ENCODE measurements at places on chromosomes 5 and 9.

DNA sequence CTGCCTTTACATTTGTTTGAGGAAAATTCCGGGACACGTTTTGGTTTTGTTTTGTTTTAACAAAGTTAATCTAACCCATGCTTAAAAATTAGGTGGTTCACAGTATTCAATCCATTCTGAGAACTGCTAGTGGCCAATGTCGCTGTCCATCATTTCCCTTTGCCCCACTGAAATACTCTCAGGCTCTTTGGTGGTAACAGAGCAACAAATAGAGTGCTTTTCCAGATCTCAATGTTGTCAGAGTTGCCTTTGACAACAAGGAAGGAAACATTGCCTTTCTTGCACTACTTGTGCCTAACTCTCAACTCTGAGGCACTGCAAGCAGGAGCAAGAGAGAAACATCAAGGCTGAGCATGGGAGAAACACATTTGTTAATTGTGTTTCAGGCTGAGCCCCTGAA, 154.0 kb downstream of the MCTP1 start:
- no peak for DNase-seq

- no peak for DNase-seq
Observed at GRCh38 chr9:99693888-99694287, 127.8 kb upstream of the NR4A3 start.

GRCh38 chr9:85182383-85182782, 512.9 kb downstream of the NTRK2 start:
- no peak for DNase-seq

GRCh38 chr9:102550266-102550665, 444.9 kb upstream of the CYLC2 start:
- no peak for DNase-seq

- DNase-seq: no peak
Observed at GRCh38 chr5:150397782-150398721, 14.7 kb downstream of the CD74 start.

DNA sequence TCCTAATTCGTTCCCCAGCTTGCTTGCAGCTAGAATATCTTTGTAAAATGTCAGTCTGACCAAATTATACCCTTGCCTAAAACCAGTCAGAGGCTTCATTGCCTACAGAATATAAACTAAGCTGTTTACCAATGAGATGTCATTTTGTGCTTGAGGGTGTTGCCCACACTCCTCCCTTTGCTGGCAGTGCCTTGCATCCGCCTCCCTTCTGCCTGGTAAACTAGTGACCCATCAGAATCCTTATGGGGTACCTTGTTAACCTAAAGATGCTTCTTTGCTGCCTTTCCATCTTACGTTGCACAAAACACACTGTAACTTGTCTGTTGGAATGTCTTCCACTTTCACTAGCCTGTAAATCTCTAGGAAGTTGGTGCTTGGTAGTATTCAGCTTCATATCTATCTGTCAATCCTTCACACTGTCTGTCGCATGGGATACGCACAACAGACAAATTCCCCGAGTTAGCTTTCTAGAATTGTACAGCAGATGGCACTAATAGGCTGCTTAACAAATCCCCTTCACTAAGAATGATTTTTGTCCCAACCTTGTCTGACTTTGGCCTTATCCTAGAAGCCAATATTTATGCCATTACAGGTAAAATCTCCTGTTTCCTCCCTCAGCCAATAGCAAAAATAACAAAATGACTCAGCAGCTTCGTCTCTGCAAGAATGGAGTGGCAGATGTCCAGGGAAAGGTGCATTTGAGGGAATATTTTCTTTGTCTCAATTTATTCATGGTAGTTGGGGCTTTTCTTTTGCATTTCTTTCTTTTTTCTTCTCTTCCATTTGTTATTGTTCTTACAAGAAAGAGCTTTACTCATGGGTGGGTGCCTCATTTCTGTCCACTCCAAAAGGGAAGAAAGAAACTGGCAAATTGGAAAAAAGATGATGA, 3.0 kb downstream of the NUDT2 start:
- no peak for DNase-seq

DNA sequence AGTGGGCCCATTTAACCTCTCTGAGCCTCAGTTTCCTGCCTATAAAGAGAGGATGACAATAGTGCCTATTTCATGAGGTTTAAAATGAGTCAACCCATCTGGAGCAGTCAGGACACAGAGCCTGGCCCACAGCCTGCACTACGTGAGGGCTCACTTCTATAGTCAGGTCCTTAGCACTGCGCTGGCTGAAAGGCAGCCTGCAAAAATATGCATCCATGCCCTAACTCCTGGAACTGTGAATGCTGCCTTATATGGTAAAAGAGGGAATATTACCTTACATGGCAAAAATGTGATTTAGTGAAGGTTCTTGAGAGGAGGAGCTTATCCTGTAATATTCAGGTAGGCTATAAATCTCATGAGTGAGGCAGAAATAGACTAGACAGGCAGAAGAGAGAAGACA, 98.5 kb downstream of the GABBR2 start:
- DNase-seq: no peak

- no peak for DNase-seq
Observed at GRCh38 chr5:9513827-9514226, 32.0 kb downstream of the SEMA5A start.

- DNase-seq: no peak
Observed at GRCh38 chr5:37975531-37975930, 135.7 kb upstream of the GDNF start.

DNA sequence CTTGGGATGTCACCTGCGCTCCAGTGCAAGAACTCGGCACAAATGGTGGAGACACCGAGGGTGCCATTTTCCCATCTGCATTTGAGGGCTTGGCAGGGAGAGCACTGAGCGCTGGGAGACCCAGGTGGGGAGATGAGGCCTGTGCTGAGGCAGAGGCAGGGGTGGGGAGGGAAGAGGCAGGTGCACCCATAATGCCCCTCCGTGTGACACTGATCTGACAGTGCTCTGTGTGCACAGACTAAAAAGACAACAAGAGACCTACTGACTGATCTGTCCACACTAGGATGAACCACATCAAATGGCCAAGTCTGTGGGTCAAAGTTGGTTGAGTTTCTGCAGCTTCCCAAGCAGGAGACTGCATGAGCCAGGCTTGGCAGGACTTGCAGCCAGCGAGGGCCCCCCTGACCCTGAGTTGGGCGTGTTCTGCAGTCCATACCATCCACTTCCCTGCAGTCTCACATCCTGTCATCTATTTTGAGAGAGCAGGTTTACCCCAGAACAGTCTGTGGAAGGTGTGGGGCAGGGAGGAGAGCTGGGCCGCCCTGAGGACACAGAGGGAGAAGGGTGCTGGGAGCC, 41.9 kb downstream of the NEK6 start:
- DNase-seq: no peak

- no peak for DNase-seq
Observed at GRCh38 chr5:100664140-100664539, 129.0 kb downstream of the FAM174A start.

- DNase-seq: no peak
Observed at GRCh38 chr9:116686135-116686534, 970 bp upstream of the TRIM32 start.

DNA sequence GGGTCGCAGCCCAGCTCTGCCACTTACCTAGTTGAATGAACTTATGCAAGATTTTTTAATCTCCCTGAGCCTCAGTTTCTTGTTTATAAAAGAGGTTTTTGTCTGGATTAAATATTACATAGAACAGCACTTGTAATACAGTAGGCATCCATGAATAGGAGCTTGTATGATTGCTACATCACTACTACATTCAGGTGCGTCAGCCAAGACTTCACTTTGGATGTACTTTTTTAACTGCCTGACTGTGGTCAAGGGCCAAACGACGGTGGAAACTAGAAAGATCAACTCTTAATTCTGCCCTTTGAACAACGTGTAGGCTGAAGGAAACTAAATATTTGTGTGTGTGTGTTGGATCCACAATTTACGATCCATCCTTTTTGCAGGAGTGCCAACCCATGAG, 172.8 kb downstream of the RFK start:
- DNase-seq: no peak

GRCh38 chr9:93595861-93596365, 19.5 kb downstream of the PHF2 start:
- DNase-seq: no peak

- no peak for DNase-seq
Observed at GRCh38 chr5:20572614-20573013, 584.6 kb upstream of the CDH18 start.

All from NCI-H1105 (cell line).